ENCODE measurements at places on chromosomes 11 and 22.
A peak's percentile ranks its signal among the peaks of the same experiment; 100 is the strongest.

DNA sequence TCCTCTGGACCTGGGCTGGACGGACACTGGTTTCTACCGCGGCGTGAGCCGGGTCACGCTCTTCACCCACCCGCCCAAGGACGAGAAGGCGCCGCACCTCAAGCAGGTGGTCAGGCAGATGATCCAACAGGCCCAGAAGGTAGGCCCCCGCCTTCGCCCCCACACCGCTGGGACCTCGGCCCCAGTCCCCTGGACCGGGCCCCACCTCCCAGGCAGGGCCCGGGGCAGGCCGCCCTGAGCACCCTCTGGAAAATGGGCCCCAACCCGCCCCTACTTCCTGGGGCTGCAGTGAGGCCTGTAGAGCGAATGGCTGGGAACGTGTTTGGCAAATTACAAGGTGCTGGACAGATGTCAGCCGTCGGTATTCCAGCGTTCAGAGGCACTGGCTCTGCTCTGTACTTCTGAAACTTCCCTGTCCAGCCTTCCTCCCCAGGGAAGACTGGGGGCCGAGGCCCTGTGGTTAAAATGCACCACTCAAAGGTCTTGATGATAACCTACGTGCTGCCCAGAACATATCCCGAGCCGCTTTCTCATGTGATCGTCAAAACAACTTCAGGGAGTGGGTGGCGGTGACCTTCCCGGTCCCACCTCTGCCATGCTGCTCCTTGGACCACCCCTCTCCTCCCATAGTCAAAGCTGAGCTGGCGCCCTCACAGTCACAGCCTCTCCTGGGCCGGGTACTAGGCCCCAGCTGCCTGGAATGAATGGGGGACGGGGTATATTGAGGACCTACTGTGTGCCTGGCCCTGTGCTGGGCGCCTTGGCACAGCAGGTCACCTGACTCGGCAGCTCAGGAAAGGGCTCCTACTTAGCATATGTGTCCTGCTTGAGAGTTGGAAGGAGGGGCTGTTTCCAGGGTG is 869 bp downstream of the FAM83F start:
- no peak for ATAC-seq

DNA sequence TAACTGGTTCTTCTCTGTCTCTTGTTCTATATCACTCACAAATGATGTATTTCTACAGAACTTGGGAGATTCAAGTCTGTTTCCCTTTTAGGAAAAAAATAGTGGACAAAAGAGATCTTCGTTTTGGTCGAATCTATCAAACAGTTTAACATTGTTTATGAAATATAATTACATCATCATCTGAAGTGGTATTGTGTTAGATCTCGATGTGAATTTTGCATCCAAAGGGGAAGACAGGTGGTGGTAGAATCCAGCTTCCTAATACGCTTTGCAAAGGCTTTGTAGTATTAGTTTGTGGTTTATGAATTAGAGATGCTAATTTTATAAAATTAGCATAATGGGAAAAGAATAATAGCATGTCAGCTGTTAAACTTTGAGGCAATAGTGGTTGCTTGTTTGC is 3.4 kb downstream of the SIK2 start:
- ATAC-seq, result no peak

DNA sequence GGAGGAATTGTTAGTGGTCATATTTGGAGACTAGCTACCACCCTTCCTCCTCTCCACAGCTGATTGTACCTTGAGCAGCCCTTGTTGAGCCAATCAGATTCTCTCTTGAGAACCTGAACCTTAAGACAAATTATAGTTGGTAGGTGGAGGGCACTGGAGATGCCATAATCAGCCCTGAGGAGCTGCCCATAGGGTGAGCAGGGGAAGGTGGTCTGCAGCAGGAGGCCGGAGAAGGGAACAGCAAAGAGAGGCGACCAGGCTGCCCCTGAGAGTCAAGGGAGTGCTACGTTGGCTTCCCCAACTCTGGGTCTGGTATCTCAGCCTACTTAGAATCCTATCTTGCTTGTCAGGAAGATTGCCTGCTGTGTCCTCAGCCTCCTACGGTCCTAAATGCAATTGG is 2.7 kb upstream of the SDF2L1 start:
- ATAC-seq, result no peak

GRCh38 chr11:83033371-83033770 is 38.3 kb downstream of the RAB30 start:
- ATAC-seq, result no peak

DNA sequence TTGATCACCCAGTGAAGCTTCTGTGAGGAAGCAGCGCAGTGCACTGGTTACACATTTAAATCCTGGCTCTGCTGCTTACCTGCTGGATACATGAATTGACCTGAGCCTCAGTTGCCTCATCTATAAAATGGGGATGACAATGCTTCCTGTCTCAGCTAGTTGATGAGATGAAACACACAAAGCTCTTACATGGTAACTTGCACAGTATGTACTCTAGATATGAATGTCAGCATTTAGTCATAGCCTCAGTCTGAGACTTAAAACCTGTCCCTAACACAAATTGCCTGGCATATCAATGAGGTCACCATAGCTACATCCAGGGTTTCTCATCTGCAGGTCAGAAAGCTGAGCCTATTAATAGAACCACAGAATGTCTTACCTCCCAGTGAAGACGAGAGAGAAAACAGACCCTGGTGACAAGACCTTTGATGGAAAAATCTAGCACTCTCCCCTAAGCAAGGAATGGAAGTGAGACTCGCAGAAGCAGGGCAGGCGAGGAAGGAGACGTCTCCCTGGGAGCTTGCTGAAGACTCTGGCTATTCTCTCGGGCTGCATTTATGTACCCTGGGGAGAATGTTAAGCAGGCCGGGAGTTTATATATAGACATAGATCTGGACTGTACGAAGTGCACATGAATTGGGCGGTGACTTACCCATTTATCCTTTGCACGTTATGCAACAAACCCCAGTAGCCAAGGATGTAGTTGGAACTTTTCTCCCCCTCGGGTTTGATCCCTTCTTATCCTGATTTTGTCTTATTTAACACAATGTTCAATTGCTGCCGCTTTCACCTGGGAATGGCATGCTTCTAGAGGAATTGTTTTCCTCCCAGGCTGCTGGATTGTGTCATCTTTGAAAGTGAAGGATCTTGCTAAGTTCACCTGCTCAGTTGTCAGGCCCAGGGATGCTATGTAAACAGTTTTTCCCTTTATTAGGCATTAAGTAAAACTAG is 18.0 kb downstream of the SDHAF2 start:
- ATAC-seq, result no peak

- ATAC-seq, result no peak
Observed at GRCh38 chr11:93099806-93100205, 98.0 kb downstream of the SLC36A4 start.

DNA sequence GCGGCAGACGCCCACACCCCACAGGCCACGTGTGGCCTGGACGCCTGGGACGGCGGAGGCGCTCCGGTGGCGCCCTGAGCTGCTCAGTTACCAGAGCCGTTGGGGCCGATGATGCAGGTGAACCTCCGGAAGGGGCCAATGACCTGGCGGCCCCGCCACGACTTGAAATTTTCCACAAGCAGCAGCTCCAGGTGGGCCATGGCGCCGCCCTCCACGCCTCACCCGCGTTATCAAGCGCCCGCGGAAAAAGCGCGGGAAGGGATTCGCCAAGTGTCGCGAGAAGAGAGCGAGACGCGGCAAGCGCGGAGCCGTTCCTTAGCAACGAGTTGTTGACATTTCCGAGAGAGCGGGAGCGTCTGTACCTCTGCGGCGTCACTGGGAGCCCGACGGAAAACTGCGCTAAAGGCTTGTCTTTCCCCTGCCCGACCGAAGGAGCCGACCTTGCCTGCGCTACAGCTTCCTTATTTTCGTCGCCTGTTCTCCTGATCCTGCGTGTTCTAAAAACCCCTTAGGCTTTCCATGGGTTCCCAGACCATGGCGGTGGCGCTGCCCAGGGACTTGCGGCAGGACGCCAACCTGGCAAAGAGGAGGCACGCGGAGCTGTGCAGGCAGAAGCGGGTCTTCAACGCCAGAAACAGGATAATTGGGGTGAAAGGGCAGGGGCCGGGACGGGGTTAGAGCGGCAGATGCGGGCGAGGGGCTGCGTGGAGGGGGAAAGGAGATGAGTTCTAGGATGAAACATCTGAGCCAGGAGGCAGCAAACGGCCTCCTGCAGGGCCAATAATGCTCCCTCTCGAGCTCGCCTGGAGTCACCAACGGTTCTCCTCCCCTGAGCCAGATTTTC is at the start of the genes RIBC2 and SMC1B:
Gene RIBC2, plus strand, starts transcription at position 326 of the 844 bp plus-strand sequence. Its CDS starts 194 bp downstream, at position 520.
Gene SMC1B, minus strand, starts transcription at position 232 of the 844 bp plus-strand sequence. Its CDS starts 32 bp downstream, at position 200.
- ATAC-seq, result peak; percentile 96

GRCh38 chr22:19962246-19962908 is 20.8 kb upstream of the TXNRD2 start:
- ATAC-seq, result peak; percentile 34

DNA sequence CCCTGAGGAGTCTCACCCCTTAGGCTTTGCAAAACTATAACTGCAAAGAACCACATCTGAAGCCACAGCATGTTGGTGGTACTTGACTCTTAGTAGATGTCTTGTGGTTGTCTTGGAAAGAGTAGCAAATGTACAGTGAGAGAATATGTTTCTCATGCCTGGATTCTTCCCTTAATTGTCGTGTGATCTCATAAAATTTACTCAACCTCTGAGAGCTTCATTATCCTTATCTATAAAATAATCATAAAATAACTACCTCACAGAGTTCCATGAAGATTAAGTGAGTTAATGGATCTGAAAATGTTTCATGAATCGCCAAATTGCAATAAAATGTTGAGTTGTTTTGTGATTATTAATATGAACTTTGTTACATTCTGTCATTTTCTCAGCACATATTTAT is 491.5 kb downstream of the METTL15 start:
- no peak for ATAC-seq

- no peak for ATAC-seq
Observed at GRCh38 chr11:57467508-57468157, 7.3 kb downstream of the RTN4RL2 start.

DNA sequence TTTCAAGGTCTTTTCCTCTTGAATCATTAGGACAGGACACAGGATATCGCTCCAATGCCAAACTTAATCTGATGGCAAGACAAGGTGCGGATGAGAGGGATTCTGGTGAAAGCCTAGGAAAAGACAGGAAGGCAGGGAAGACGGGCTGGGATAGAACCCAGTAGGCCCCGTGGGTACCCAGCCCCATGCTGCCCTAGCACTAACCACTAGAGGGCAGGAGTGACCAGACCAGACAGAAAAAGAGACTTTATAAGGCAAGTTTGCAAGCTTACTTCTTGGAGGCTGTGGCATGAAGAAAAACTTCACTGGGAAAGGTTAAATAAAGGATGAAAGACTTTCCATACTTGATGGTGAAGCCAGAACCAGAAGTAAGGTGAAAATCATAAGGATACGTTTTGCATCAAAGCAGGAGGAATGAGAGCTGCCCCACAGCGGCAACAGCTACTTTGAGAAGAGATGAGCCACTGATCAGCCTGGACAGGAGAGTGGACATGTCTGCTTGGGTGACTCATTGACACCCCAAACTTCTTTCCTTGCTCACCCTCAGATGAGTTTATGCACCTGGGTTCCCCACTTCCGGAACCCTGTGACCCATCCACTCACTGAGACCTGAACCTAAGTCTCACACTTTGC is 39.8 kb downstream of the SYN3 start:
- ATAC-seq, result peak; percentile 64

DNA sequence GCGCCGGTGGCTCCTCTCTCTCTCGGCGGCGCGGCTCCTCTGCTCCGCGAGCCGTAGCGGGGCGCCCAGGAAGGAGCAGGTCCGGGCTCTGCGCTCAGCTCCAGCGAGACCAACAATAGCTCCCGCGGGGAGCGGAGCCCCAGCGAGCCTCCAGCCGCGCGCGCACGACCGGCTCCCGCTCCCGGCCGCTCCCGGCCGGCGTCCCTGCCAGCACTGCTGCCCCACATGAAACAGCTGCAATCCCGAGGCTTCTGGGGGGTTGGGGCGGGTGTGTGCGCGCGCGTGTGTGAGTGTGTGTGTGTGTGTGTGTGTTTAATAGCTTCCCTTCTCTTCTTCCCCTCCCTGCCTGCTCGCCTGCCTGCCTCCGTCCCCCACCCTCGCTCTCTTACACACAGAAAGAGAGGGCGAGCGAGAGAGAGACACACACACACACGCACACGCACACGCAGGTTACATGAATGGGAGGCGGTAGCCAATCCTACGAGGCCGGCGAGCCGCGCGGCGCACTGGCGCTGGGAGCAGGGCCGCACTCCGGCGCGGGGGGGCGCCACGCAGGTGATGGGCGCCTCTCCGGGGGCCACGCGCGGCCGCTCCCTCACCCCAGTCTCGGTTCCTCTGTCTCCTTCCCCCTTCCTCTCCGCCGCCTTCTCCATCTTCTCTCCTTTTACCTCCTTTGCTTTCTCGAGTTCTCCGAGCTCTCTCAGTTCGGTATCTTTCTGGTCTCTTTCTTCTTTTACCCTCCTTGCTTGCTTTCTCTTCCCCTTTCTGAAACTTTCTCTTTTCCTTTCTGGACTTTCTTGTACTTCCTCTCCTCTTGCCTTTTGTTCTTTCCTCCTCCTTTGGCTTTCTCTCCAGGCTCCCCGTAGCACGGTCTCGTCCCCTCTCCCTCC is at the start of gene TENM4:
Gene TENM4, minus strand, starts transcription at position 460 of the 890 bp plus-strand sequence. CDS start 371,086 bp downstream, outside the sequence.
- peak; percentile 60 for ATAC-seq

GRCh38 chr11:47705721-47706120 is 9.4 kb downstream of the AGBL2 start:
- ATAC-seq, result no peak

DNA sequence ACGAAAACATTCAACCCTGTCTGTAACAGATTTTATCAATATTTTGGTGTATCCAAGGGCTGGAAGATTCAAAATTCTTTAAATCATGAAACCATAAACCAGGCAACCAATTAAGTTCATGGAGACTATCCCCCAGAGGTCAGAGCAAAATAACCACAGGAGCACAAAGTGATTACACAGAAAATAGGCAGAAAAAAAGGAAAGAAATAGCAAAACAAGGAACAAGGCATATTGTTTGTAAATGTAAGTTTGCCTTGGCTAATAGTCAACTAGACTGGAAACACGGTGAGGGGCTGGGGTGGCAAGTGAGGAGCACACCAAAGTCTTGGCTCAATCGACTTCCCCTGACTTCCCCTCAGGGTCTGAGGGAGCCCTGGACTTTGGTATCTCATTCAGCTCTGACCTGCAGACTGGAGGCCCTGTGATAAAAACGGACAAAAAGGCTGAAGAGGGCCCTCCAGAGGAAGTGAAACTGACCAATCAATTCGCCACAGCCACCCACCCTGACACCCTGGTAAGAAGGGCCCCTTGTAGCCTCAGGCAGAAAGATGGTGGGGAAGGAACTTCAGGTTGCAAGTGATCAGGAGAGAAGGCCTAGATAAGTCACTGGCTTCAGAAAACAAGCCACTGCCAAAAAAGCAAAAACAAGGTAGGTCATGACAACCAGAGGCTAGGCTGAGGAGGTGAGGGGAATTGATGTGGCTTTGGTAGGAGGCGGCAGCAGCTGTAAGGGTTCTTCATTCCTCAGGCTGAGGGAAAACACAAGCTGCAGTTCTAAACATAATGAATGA is 1.8 kb downstream of the SIK3 start:
- no peak for ATAC-seq

- no peak for ATAC-seq
Observed at GRCh38 chr22:36756746-36757655, 18.9 kb downstream of the IFT27 start.

Data from motor neuron (in vitro differentiated cells).